ENCODE measurements at places on chromosomes 13 and 19. TPM values are rescaled to one million over a fixed set of nuclear protein-coding genes. Genes with fewer than 3 reads are reported as not detected.

Gene CYP2A6
- not detected for total RNA-seq

Gene TPTE2
- total RNA-seq = not detected

Gene SPATA13
- 8.0 TPM for total RNA-seq

Gene ZNF99
- not detected for total RNA-seq

Gene PABPC3
- 0.11 TPM for total RNA-seq

Gene DACT3
- total RNA-seq = 6.2 TPM

Gene JSRP1
- total RNA-seq = not detected

Gene KIR3DL2
- not detected for total RNA-seq

Gene ZNF524
- 9.9 TPM for total RNA-seq

Gene REEP6
- 0.44 TPM for total RNA-seq

Gene CYP2S1
- total RNA-seq = 0.22 TPM
